ENCODE measurements at places on chromosomes 7 and 10. TPM values are rescaled to one million over a fixed set of nuclear protein-coding genes. Genes with fewer than 3 reads are reported as not detected.

GRCh38 chr7:14389181-14389591 is 399.7 kb upstream of the ETV1 start:
- DNase-seq = no peak

GRCh38 chr7:15309872-15310271 is 251.9 kb downstream of the AGMO start:
- DNase-seq = no peak

DNA sequence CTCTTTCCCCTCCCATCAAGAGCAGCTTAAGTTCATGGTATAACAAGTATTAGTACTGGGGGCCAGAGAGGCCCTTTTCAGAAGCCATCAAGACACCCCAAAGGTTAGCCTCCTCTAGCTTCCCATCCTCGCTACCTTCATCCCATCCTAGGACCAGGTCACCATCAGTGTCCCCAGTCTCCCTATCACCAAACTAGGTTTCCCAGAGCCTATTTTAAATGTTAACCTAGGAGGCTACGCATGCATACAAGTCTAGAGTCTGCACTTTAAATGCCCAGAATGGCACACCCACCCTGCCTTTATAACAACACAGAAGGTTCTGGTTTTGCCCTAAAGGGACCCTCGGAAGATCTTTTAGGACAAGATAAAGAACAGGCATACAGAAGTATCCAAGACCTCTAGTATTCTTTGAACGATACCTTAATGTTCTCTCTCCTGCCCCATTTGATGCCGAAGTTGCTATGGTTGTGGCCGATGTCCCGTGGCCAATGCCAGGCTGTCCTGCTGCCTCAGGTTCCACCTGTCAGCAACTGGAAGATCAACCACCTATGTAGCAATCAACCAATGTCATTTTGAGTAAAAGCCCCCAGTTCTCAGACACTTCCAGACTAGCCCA is 2.2 kb downstream of the GPRIN2 start:
- no peak for DNase-seq

The FAM13C gene
- total RNA-seq = 0.23 TPM

The AKR1B1 gene
- total RNA-seq = 189 TPM

GRCh38 chr7:68015122-68015977 is 1018.7 kb downstream of the TYW1 start:
- DNase-seq = no peak

The SLC29A4 gene
- total RNA-seq = 6.9 TPM

DNA sequence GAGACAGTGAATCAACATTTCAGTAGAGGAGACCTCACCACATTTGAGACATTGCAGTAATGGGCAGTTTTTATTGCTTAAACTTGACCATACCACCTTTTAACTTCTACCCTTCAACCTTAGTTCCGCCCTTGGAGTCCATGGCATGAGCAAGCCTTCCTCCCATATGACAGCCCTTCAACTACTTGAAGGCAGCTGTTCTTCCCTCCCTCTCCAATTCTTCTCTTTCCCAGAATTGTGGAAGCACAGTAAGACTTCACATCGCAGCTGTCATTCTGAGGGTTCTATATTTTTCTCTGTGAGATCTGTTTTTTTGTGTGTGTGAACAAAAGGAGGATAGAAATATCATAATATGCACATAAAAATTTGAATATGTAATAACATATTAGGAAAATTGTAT is 2.2 kb upstream of the TSPAN12 start:
- no peak for DNase-seq

GRCh38 chr10:117334066-117334465 is 41.2 kb downstream of the PDZD8 start:
- DNase-seq = no peak

- DNase-seq = no peak
These were observed 131.8 kb upstream of the CTTNBP2 start for GRCh38 chr7:118005026-118005425.

Data from H1 (cell line).